ENCODE measurements at places on chromosomes 5 and 9.

DNA sequence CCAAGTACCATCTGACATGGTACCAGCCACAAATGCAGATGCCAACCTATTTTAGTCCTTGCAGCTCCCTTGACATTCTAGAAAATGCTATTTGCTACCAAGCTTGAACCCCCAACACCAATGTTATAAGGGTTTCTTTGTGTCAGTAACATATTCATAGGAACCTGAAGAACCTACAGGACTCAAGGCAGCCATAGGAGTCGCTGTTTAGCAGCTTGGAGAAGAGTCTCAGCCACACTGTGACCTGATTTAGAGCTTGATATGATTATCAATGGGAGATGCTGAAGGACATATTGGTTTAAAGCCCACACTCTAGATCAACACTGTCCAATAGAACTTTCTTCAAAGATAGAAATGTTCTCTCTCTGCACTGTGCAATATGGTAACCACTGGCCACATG lies 6.4 kb upstream of the ZFR start:
- no peak for DNase-seq

DNA sequence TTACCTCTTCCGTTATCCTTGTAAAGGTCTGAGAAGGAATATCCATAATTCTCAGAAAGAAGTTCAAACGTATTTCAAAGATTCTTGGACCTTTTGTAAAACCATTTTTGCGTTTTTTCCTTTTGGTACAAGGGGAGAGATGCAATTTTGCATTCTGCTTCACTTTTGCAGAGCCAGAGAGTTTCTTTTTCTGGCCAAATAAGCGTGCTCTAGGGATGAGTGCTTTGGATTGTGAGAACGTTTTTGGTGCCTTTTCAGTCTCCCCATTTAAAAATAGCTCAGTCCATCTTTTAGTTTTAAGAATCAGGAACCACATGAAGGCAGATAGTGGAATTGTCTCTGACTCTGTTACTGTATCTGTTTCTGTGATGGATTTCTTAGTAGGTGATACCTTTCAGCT lies 1.5 kb downstream of the ARHGAP26 start:
- no peak for DNase-seq

GRCh38 chr5:33212900-33213299 lies 227.9 kb upstream of the TARS1 start:
- no peak for DNase-seq

- DNase-seq: no peak
These were observed 15.3 kb downstream of the ASS1 start for GRCh38 chr9:130459941-130460669.

DNA sequence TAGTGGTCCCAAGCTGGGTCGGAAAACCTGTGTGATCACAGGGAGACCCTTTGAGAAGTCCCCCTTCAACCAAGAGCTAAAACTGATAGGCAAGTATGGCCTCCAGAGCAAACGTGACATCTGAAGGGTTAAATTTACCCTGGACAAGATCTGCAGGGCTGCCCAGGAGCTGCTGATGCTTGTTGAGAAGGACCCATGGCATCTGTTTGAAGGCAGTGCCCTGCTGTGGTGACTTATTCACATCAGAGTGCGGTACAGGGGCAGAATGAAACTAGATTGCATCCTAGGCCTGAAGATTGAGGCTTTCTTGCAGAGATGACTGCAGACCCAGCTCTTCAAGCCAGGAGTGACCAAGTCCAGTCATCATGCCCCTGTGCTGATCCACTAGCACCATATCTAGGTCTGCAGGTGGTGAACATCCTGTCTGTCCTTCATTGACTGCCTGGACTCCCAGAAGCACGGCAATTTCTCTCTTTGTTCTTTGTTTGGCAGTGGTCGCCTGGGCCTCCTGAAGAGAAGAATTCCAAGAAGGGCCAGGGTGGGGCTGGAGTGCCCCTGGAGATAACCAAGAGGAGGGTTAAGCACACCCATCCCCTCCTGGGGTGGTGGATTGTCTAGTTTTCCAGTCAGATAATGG lies 25.7 kb upstream of the CHD1 start:
- DNase-seq: no peak

GRCh38 chr9:115799734-115800133 lies 353.9 kb upstream of the PAPPA start:
- DNase-seq: no peak

DNA sequence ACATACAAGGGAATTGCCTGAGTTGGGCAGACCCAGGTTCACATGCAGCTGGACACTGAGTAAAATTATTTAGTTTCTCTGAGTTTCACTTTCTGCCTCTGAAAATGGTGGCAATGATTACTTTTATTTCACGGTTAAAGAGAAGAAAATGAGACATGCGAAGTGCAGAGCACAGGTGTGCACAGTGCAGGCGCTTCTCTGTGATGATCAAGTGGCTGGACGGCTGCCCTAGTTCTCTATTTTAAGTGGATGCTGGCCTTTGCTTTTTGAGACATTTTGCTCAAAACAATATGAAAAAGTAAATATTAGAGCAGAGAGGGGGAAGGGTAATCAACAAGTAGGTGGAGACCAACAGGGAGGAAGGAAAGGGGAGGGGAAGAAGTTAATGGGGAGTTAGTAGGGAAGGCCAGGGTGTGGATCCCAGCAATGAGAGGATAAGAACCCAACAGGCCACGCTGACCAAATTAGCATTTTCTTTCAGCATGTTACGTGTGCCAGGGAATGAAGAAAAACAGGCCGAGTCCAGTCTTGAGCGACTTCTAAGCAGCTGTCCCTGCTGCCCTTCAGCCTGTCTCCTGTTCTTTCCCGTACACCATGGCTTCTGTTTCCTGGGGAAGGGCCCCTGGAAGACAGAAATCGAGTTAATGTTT lies 16.1 kb downstream of the SNX18 start:
- DNase-seq: no peak
